ENCODE measurements at places on chromosomes 12 and 14.

DNA sequence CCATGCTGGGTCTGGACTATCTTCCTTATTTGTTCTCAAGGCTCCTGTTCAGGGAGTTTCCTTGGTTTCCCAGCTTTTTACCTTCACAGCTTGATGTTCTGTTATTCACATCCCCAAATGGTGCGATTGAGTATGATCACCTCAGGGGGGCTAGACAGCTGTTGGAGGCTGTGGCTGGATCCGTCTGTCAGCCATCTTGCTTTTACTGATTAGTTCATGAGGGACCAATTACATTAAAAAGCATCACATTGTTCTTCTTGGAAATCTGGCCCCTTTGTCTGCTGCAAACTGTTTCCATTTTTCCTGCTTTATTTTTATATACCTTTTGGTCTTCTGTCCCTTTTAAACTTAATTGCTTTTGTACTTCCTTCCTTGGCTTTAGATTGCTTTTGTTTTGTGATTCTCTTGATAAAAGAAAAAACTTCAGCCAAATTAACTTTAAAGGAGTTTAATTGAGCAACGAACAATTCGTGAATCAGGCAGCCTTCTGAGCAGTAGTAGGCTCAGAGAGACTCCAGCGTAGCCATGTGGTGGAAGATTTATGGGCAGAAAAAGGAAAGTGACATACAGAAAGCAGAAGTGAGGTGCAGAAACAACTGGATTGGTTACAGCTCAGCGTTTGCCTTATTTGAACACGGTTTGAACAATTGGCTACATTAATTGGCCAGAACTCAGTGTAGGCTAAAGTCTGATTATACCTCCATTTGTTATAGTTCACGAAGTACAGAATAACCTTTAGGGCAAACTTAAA lies 208.7 kb downstream of the AEBP2 start:
- no peak for DNase-seq

GRCh38 chr12:104816845-104817503 lies 141.1 kb downstream of the SLC41A2 start:
- no peak for DNase-seq

- DNase-seq, result no peak
Measured at GRCh38 chr14:93156693-93157369, 27.9 kb downstream of the MOAP1 start.

GRCh38 chr12:120241561-120242274 lies 23.8 kb downstream of the PXN start:
- DNase-seq, result no peak

DNA sequence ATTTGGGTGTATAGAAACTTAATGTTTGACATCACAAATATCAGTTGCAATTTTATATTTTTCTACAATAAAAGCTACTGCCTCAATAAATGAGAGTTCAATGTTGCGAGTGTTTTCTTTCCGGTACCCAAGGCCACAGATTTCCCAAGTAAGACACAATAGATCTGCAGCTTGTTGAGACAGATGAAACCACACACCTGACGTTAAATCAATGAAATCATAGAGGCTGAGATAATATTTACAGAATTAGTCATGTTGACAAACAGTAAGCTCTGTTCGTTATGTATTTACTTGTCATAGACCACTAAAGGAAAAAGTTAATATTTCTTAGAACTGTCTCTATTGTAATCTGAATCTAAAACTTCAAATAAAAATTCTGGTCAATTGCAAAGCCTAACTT lies 49.2 kb upstream of the PTHLH start:
- DNase-seq, result no peak
